Activated T-helper 1 cell treated with anti-CD3 and anti-CD28 coated beads, Interleukin-2, amount 50 U/mL, for 16 hours (primary cell): ENCODE measurements at places on chromosomes 12 and 14.

DNA sequence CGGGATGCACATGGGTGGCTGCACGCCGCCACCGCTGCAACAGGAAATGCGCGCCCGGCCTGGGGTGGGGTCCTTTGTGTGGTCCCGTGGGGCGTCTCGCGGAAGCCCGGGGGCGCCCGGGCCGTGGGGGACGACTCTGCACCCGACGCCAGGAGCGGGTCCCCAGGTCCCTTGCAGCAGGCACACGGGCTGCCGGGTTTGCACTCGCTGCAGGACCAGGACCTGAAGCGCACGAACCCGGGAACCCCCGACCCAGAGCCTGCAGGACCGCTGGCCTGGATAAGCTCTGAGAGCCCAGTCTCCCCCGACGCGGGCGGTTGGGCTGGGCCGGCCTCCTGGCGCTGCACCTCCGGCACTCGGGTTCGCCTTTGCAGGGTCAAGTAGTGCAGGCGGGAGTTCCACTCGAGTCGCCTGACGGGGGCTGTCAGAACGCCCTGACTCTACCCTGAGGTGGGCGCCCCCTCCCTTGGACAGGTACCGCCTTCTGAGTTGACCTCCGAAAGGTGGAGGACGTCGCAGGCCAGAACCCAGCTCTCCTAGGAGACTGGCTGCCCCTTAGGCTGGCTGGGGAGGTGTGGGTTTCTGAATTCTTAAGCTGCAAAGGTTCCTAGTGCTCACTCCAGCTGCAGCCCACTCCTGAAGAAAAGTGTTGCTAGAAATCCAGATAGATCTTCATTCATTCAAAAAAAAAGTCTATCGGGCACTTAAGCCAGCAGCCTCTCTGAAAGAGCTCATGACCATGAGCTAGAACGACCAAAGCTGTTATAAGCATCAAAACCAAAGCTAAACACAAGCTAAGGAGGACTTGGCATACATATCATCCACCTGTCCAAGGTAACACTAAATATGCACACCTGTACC is 68.0 kb downstream of the RNF34 start:
- DNase-seq = no peak

GRCh38 chr12:5868625-5869295 is 76.3 kb downstream of the ANO2 start:
- no peak for DNase-seq

GRCh38 chr12:12811343-12811742 is 1.8 kb upstream of the DDX47 start:
- DNase-seq = no peak

DNA sequence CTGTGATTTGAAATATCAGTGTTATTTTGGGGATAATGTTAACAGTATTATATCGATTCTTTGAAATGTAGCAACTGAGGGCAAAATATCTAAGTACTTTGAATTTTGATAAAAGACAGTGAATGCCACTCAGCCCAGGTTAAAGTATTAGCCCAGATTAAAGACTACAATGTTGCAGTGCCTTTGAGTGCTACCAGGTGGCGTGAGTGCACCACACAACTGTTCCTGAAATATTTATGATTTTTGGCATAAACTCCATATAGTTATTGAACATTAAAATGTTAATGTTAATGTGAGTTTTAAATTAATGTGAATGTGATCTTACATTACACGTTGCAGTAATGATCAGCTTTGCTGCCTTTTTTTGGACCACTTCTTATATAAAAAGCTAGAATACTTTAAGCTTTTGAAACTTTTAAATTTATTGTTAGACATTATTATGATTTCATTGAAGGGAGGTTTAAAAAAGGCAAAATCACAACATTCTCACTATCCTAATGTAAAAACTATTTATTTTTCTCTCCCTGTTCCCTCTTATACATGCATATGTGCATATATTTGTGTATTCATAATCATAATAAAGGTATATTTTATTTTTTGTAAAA is 22.5 kb downstream of the MRPS35 start:
- DNase-seq = no peak

GRCh38 chr14:32408018-32408417 is 78.9 kb downstream of the AKAP6 start:
- no peak for DNase-seq

- DNase-seq = no peak
These were observed 173.5 kb upstream of the PELI2 start for GRCh38 chr14:55944757-55945156.

DNA sequence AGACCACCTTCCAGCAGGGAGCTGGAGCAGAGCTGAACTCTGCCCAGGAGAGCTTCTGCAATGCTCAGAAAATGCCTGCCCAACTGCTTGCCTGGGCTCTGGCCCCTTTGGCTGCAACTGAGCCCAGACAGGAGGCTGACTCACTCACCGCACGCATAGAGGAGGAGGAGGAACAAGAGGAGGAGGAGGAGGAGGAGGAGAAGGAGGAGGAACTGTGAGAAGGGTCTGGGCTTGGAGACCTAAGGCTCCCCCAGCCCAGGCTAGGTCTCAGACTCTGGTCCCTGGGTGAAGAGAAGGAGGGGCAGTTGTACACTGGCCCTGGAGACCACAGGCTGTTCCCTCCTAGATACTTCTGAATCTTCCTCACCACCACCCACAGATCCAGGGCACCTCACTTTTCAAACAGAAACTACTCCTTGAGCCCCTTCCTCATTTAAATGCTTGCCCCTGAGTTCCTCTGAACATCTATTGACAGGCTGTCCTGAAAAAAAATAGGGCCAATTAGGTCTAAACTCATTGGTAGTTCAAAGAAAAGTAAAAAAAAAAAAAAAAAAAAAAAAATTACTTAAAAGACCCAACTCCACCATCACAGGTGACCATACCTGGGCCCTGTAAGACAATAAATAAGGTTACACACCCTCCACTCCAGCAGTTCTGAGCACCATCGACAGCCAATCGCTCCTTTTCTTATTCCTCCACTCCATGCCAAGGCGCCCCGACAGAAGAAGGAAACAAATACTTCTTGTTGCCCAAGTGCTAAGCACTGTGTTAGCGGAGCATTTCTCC is 674 bp downstream of the VDR start:
- peak; percentile 44 for DNase-seq

DNA sequence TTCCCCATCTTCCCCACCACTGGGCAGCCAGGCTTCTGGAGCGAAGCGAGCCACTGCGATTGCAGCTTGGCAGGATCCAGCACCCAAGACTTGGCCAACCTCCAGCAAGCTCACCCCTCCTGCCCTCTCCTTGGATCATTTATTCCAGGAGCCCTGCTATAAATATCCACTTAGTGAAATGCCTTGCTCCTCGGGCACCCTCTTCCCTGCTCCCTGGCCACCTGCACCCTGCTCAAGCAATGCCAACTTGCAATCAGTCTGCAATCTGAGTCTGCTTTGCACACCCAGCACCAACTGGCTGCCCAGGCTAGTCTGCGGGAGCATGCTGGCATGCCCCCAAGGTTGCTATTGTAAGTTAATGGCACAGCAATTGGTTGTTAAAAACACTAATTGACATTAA is 666.0 kb downstream of the MED13L start:
- DNase-seq = no peak

- DNase-seq = no peak
These were observed 66.3 kb downstream of the B4GALNT3 start for GRCh38 chr12:526089-526488.

DNA sequence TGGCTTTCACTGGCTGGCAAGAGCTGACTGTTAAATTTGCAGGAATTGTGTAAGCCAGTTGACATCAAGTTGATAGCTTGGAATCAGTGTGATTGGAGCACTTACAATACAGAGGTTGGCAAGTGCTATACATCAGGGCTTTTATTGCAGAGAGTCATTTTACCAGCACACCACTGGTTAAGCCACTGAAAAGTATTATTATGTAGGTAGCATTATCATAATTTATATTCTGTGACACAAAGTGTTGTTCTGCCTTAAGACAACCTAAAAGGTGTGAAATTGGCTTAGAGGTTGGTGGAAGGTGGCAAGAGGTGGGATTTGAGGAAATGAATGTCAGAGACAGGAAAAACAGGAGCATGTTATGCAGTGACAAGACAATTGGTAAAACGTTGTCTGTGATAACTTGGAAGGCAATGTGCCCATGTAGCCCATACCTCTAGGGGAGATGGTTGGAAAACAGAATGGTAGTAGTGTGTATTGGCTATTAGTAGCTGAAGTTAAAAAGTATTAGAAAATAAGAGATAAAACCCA is 172.9 kb upstream of the PRICKLE1 start:
- no peak for DNase-seq

DNA sequence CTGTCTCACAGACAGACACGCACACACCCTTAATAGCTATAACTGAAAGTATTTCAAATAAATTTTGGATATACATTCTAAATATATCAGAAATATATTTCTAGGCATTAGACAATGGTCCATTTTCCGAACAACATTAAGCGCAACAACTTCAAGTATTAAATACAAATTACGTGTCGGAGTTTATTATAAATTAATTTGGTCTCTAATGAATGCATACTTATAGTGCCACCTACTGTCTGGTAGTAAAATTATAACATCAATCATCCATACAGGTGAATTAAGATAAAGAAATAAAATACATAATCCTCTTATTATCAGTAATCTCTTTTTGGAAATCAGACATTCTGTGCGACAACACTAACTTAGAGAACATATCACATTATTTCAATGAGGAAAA is 27.2 kb upstream of the CMAS start:
- DNase-seq = no peak

GRCh38 chr14:101732118-101732517 is 29.4 kb upstream of the PPP2R5C start:
- no peak for DNase-seq

DNA sequence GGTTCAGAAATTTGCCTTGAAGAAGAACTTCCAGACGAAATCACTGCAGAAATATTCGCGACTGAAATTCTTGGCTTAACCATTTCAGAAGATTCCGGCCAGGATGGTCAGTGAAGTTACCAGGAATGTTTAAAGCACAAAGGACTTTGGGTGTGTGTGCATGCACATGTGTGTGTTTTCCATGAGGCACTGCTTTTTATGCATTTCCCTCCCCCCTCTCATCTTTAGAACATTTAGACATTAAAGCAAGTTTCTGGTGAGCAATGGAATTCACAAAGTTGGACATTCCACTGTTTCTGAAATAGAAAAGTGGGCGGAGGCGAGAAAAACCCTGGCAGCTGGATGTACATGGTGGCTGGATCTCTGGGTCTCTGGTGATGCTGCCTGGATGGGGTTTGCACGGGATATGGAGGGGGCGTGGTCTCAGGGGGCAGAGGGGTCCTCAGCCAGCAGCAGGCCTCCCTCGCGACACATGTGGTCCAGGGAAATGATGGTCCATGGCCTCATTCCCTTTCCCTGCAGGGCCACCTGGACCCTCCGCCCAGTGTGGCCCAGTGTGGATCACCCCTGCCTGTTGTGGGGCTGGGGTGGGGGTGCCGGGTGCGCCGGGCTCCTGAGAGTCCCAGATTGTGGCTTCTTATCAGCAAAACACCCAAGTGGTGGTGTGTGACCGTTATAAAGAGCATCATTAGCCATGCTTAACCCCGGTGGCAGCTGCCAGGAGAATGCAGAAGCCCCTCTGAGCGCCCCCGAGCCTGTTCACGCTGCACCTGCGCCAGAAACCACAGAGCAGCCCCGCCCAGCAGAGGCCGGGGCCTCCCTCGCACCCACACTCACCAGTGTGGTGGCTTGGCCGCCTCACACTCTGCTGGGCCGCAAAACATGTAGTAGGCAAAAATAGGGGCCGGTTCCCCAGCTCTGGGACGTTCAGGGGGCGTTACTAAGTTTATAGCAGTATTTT is 17.8 kb upstream of the BCL7A start:
- no peak for DNase-seq

DNA sequence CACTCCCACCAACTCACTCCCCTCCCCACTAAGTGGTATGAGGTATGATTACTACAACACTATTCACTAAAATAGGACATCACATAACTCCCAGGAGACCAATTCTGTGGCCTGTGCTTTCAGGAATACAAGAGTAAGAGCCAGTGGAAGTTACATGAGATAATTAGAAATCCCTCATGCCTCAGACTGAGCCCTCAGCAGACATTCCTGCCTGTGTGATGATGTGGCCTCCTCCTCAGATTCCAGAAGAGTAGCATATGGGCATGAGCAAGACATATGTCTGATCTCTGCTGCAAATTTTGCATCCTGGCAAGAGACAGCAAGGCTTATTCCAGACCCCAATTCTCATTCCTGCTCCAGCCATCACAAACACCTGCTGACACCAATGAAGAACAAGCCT is 46.0 kb upstream of the BMP4 start:
- no peak for DNase-seq

DNA sequence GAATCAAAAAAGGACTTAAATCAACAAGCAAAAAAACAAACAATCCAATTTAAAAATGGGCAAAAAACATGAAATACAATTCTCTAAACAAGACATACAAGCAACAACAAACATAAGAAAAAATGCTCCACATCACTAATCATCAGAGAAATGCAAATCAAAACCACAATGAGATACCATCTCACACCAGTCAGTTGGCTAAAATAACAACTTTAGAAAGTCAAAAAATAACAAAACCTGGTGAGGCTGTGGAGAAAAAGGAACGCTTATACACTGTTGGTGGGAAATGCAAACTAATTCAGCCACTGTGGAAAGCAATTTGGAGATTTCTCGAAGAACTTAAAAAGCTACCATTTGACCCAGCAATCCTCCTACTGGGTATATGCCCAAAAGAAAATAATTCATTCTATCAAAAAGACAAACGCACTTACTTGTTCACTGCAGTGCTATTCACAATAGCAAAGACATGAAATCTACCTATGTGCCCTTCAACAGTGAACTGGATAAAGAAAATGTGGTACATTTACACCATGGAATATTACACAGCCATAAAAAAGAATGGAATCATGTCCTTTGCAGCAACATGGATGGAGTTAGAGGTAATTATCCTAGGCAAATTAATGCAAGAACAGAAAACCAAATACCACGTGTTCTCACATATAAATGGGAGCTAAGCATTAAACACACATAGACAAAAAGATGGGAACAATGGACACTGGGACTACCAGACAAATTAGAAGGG is 26.9 kb downstream of the PRKD1 start:
- DNase-seq = no peak

DNA sequence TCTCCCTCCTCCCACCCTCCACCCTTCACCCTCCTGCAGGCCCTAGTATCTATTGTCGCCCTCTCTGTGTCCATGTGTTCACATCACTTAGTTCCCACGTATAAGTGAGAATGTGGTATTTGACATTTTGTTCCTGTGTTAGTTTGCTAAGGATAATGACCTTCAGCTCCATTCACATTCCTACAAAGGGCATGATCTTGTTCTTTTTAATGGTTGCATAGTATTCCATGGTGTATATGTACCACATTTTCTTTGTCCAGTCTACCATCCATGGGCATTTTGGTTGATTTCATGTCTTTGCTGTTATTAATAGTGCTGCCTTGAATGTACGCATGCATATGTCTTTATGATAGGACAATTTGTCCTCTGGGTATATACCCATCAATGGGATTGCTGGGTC is 29.6 kb downstream of the C12orf71 start:
- DNase-seq = no peak

- no peak for DNase-seq
These were observed 72.7 kb downstream of the RIN3 start for GRCh38 chr14:92585981-92586937.

- no peak for DNase-seq
These were observed 269.8 kb downstream of the ATP23 start for GRCh38 chr12:58211211-58211610.
